Esophagus squamous epithelium (tissue), 5 donors: ENCODE measurements at places on chromosomes 5 and 9. TPM values are rescaled to one million over a fixed set of nuclear protein-coding genes. Genes with fewer than 3 reads are reported as not detected.

Gene CNTNAP3B
- 7.1 TPM for total RNA-seq

Gene STING1
- 49.6 TPM for total RNA-seq

Gene RNF208
- 2.3 TPM for total RNA-seq

Gene CCNO
- 1.1 TPM for total RNA-seq

DNA sequence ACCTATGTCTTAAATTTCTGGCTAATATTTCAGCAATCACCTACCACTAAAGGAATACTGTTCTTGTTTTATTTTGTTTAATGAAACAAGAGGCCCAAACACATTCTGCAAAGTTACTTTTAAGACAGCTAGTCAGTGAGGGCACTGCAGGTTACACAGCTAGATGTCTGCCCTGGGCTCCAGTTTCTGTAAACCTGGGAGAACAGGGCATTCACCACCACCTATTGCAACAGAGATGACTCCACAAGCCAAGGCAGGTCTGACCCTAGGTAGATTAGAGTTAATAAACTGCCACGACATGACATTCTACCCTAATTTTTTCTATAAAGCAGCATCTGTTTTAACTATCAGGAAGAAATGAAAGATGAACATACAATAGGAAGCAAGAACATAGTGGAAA lies 90.8 kb downstream of the SLF1 start:
- H3K27me3 ChIP-seq = no peaks in the 10 kb centered on the region
- no peak for DNase-seq
- H3K4me1 ChIP-seq = no peaks in the 10 kb centered on the region
- no peak overlapping the region for H3K27ac ChIP-seq
- no peak overlapping the region for H3K4me3 ChIP-seq

DNA sequence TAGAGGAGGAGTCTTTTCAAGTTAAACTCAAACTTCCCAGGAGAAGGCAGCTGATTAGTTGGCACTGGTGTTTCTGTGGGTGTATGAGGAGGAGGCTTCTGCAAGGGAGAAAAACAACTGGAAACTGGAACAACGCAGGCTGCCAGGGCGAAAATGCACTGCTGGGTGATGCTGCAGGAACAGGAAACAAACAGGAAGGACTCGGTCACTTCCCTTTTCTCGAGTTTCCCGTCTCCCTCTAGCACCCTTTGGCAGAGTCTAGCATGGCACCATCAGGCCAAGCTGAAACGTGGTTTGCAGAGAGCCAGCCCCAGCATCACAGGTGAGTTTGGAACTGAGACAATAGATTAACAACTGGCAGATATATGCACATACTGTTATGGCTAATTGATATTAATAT lies 77.5 kb upstream of the CAST start:
- H3K27me3 ChIP-seq = no peaks in the 10 kb centered on the region
- H3K4me3 ChIP-seq = no peak overlapping the region
- H3K27ac ChIP-seq = no peak overlapping the region
- DNase-seq = no peak

- H3K4me3 ChIP-seq = peak overlapping the region; percentile 47
- peaks cover 4% of the 10 kb centered on the region for H3K27me3 ChIP-seq
- peaks cover 23% of the 10 kb centered on the region for H3K4me1 ChIP-seq
- peak overlapping the region; percentile 56 for H3K27ac ChIP-seq
Observed at GRCh38 chr9:122347348-122348287, 23.2 kb upstream of the PTGS1 start.
